ENCODE measurements at places on chromosomes 7 and 10.

DNA sequence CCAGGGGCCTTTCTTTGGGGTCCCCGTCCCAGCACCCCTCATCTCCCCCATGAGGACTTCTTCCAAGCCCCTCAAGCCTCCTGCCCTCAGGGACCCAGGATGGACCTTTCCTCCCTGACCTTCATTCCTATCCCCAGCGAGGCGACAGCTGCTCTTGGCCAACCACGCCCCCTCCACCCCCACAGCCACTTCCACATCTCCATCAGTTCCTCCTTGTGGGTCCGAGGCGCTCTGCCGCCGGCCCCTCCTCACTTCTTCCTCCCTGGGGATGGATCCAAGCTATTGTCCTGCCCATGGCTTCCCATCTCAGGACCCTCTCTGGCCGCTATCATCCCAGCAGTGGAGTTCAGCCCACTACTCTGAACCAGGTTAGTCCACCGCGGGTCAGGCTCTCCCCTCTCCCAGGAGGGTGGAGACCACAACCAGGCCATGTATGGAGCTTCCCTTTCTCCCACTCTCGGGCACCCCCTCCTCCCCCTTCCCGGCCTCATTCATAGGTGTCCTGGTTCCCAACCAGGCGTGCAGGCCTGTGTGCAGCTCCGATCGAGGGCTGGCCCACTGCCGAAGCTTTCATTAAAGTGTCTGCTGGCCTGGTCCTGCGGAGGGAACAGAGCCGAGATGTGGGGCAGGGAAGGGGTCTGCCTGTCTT is 1.7 kb upstream of the SH2B2 start:
- DNase-seq, result no peak

DNA sequence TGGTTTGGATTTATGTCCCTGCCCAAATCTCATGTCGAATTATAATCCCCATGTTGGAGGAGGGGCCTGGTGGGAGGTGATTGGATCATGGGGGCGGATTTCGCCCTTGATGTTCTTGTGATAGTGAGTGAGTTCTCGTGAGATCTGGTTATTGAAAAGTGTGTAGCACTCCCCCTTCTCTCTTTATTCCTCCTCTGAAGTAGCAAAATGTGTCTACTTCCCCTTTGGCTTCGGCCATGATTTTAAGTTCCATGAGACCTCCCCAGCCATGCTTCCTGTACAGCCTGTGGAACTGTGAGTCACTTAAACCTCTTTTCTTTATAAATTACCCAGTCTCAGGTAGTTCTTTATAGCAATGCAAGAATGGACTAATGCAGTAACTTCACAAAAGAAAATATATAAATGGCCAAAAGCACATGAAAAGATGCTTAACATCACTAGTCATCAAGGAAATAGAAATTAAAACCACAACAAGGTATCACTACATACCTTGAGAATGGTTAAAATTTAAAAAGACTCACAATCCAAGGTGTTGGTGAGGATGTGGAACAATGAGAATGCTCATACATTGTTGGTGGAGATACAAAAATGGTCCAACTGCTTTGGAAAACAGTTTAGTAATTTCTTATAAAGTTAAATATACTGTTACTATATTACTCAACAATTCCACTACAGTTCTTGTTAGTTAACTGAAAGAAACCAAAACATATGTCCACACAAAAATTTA is 218.7 kb downstream of the SNX10 start:
- no peak for DNase-seq

GRCh38 chr10:70381471-70382421 is 679 bp downstream of the LRRC20 start:
- DNase-seq, result no peak

DNA sequence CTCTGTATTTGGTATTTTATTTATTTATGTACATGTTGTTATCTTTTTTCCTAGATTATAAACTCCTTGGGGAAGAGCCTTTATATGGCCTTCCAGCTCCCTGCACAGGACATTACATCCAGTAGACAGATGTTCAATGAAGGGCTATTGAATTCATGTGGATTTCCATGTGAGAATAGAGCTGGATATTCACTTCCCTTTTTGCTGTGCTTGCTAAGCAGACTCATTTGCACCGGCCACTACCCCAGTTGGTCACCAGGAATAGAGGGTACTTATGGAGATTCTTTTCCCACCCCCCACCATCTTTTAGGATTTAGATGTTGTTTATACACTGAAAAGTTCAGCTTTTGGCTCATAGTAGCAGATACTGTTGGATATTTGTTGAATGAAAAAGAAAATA is 374.1 kb downstream of the NRG3 start:
- no peak for DNase-seq

DNA sequence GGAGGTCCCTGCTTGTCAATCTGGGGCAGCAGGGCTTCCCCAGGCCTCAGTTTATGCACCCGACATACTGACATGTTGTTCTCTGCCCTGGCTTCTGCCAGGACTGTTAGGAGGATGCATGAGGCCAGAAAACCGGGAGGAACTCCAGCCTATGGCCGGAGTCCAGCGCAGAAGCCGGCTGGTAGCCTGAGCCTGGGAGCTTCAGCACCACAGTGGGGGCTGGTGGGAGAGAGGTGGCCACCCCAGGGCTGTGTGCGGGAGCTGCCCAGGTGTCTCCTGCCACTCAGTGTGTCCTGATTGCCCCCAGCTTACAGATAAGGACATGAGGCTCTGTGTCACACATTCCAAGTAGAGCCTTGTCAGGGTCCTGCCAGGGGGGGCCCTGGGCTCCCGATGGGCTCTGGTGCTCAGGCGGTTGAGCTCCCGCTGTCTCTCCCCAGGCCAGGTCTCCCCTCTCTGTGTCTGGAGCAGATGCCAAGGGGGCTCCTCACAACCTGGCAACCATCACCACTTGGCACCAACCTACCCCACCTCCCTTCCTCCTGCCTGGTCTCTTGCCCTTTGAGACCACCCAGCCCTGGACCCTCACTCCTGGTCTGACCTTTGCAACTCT is 32.3 kb downstream of the PPIF start:
- DNase-seq, result no peak

- DNase-seq, result no peak
Measured at GRCh38 chr10:83806717-83807116, 332.6 kb upstream of the GHITM start.

DNA sequence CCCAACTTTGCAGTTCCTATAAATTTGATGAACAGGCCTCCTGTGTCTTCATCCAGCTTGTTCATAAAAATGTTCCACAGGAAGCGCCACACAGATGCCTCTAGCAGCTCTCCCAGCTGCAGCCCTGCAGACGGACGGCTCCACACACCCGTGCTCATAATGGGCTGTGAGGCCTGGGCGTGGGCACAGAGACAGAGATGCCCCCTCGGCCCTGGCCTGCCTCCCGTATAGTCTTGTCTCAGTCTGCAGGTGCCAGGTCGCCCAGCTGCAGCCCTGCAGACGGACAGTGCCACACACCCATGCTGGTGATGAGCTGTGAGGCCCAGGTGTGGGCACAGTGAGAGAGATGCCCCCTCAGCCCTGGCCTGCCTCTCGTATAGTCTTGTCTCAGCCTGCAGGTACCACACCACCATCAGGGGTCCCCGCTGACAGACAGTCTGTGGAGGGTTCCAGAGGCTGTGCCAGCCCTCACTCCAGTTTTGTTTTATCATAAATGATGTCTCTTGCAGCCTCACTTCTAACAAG is 189.9 kb downstream of the TCERG1L start:
- no peak for DNase-seq

DNA sequence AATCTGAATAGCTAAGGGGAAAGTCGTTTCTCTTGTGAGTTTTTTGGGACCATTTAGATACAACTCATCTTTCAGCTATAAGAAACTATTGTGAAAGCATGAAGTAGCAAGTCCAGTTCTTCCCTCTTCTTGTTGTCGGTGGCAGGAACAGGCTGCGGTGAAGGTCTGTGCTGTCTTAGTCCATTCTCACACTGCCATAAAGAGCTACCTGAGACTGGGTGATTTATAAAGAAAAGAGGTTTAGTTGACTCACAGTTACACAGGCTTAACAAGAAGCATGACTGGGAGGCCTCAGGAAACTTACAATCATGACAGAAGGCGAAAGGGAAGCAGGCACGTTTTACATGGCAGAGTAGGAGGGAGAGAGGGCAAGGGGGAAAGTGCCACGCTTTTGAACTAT is 261.8 kb downstream of the GATA3 start:
- no peak for DNase-seq

- no peak for DNase-seq
Measured at GRCh38 chr7:32881074-32881982, 10.2 kb downstream of the KBTBD2 start.

DNA sequence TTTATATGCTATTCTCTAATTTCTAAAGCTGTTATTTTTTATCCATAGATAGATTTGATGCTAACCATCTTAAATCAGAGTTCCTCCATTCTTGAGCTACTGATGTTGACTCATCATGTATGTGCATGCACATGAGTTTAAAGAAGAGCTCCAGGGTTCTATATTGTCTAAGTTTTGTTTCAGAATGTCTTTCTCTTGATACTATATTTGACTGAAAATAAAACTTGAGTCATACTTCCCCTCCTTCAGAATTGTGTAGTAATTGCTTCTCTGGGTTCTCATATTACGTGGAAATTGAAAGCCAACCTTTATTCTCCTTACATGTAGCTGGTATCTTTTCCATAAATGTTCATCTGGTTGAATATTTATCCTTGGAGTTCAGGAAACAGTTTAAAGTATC is 89.4 kb downstream of the LRRTM3 start:
- DNase-seq, result no peak

- no peak for DNase-seq
Measured at GRCh38 chr10:17073725-17074540, 55.7 kb downstream of the CUBN start.

DNA sequence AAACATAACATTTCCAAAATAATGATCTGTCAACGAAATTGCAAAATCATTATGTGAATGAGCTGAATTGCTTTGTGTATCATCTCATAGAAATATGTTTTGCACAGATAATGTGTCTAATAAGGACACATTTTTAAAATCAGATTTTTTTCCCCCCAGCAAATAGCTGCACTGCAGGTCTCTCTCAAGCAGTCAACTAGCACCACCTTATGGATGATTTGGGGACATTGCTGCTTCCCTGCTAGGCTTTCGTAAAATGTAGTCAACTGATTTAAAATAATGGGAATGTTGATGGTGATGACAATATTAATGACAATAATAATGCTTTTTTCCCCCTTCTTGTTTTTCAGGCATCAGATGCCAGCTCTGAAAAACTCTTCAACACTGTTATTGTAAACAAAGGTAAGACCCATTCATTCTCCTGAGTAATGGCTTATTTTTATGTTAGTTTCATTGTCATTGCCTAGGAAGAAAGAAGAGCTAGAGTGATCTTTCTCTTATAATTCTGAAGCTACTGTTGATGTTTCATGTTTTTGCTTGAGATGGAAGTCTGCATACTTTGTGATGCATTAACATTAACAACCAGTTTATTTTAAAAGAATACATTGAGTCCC is 433.6 kb upstream of the GALNT17 start:
- DNase-seq, result no peak

DNA sequence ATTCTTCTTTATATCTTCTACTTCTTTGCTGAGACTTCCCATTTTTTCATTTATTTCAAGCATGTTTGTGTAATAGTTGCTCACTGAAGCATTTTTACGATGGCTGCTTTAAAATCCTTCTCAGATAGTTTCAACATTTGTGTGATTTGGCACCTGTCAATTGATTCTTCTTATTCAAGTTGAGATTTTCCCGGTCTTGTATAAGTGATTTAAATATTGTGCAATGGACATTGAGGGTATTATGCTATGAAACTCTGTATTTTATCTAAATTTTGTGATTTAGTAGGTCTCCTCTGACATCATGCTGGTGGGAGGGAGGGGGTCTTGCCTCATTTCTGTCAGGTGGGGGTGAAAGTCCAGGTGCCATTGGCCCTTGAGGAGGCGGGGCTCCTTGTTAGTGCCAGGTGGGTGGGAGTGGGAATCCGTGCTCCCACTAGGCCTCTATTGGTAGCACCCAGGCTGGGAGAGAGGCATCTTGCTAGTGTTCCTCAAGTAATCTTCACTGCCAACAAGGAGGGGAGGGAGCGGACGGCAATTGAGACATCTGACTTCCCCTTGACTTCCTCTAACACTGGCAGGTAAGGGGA is 73.0 kb downstream of the ANLN start:
- no peak for DNase-seq

- DNase-seq, result no peak
Measured at GRCh38 chr10:132349766-132350165, 17.8 kb downstream of the LRRC27 start.

DNA sequence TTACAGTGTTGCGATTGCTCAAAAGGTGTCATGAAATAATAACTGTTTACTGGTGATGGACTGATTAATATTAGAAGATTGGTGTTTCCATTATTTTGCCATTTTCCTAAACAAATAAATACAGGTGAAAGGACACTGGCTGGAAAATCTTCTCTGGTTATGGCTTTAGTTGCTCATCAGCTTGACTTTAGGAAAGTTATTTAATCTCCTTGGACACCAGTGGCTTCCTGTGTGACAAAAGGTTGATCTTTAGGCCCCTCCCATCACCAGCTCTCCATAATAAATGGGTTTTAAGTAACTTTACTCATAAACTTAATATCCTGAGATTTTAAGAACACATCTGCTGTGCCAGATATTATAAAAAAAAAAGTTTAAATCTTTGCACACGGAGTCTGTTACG is 737 bp downstream of the CABCOCO1 start:
- no peak for DNase-seq

- DNase-seq, result no peak
Measured at GRCh38 chr7:26599982-26600381, 264.4 kb downstream of the SKAP2 start.

DNA sequence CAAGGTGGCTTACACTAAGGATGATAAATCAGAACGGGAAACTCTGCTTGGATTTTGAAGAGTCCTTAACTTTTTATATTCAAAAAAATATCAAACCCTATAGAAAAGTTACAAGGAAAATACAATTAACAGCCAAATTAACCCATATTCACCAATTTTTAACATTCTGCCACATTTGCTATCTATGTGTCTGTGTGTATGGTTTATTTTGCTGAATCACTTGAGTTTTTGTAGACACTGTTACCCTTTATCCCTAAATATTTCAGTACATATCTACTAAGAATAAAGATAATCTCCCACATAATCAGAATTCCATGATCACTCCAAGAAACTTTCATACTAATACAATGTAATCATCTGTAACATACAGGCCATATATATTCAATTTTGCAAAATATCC is 1.2 kb upstream of the SRPK2 start:
- no peak for DNase-seq

DNA sequence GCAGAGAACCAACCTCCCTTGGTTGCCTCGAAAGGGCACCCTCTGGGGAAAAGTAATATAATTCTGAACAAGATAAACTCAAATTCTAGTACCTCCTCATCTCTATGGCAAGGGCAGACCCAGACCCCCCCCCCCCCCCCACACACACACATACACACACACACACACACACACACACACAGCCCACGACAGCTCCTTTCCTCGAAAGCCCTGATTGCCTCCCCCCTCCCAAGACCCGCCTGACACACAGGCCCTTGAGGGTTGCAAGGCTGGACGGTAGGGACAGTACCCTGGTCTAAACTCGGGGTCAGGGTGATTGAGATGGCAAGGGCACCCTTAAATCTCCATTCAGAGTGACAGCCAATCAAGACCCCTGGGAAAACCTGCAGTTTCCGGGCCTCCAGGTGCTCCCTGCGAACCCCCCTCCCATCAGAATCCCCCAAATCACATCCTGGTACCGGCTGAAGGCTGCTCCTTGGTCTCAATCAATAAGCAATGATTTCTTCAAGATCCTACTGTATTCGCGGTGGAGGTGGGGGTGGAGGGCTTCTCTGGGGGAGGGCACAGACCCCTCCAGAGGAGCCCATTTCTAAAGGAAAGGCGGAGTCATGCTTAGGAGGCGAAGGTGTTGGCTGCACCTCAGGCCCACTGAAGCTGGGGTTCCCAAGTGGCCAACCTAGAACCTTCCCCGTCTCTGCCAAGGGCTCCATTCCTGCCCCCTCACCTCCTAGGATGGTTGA is 100.7 kb downstream of the HIP1 start:
- no peak for DNase-seq

- no peak for DNase-seq
Measured at GRCh38 chr10:58217612-58218011, 50.1 kb downstream of the IPMK start.

Data from stimulated activated CD8-positive, alpha-beta memory T cell treated with anti-CD3 and anti-CD28 coated beads, Interleukin-15, amount 100 ng/mL, for 4 hours (primary cell).